BE2C (cell line): ENCODE measurements at places on chromosomes 13 and 19.

DNA sequence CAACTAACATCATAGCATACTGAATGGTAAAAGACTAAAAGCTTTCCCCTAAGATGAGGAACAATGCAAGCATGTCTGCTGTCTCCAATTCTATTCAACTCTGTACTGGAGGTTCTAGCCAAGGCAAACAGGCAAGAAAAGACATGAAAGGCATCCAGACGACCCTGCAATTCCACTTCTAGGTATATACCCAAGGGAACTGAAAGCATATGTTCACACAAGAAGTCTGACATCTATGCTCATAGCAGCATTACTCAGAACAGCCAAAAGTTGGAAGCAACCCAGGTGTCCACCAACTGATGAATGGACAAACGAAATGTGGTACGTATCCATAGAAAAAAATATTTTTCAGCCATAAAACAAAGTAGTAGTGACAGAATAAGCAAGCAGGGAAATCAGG lies 39.1 kb downstream of the PEPD start:
- DNase-seq: no peak

GRCh38 chr13:98201984-98202383 lies 24.9 kb upstream of the RNF113B start:
- peak; percentile 75 for DNase-seq

DNA sequence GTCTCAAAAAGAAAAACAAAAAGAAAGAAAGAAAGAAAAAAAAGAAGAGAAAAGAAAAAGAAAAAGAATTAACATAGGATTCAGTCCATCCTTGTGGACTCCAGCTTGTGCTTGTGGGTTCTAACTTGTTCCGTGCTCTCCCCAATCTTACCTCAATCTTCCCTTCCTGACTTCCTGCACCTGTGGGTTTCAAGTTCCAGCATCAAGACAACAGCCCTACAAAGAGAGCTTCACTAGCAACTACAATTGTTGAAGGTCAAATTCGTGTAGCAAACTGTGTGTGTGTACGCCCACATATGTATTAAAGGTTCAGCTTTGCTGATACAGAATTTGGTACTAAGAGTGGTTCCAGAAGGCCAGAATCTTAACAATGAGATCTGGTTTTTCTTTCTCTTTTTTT lies 25.3 kb downstream of the FXYD5 start:
- no peak for DNase-seq

- DNase-seq: no peak
Observed at GRCh38 chr13:70703755-70704154, 595.5 kb upstream of the KLHL1 start.

DNA sequence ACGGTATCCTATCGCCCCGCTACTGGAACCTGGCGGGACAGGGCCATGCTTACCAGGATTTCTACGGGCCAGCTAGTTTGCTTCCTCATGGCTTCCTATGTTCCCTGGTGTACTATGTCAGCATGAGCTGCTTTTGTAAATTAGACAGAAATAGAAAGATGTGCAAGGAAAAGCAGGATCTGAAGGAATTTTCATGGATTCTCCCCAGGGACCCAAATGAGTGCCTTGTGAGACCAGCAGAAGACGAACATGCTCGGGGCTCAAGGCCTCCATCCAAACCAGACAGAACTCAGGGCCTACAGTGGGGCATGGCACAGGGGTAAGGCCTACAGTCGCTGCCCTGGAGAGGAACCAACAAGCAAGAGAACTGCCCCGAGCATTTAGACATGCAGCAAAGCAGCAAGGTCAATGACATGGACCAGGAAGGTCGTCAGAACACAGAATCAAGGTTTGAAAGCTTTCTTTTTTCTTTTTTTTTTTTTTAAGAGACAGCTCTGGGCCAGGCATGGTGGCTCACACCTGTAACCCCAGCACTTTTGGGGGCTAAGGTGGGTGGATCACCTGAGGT lies 17.3 kb downstream of the EPS15L1 start:
- DNase-seq: no peak

GRCh38 chr13:100175078-100175802 lies 86.3 kb downstream of the PCCA start:
- no peak for DNase-seq

- no peak for DNase-seq
Observed at GRCh38 chr13:97979051-97979450, 25.6 kb downstream of the IPO5 start.

- no peak for DNase-seq
Observed at GRCh38 chr19:45211751-45212381, 33.3 kb downstream of the BLOC1S3 start.

DNA sequence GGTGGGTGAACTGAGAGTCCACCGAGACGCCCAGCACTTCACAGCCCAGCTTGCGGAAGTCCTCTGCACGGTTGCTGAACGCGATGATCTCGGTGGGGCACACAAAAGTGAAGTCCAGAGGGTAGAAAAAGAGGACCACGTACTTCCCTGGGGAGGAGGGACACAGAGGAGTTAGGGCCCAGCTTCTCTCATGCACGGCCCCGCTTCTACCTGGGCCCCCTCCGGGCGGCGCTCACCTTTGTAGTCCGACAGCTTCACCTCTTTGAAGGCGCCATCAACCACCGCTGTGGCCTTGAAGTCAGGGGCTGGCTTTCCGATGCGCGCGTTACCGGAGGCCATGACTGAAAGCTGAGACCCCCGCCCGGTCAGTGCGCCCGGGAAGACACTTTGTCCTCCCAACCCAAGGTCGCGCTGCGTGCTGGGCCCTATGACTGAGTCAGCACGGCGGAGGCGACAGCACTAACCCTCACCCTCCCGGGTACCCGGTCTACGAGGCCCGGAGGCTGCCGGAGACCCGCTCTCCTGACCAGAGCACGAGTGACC lies 606 bp downstream of the PRDX2 start:
- no peak for DNase-seq

DNA sequence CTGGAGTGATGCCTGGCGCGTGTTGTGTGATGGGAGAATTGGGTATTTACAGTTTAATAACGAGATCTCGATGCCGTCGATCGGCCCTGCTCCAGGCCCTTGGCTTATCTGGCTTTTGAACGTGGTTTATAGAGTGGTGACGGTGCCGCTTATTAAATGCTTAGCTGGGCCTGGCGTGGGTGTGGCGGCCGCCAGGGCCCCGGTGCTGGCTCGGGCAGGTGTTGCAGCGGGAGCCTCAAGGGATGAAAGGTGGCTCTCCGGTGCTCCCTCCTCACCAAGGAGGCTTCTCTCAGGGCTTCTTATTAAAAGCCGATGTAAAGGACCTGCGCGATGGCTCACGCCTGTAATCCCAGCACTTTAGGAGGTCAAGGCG lies 173.8 kb downstream of the KDM4B start:
- DNase-seq: no peak

GRCh38 chr19:54107876-54108490 lies 5.3 kb downstream of the NDUFA3 start:
- DNase-seq: no peak

DNA sequence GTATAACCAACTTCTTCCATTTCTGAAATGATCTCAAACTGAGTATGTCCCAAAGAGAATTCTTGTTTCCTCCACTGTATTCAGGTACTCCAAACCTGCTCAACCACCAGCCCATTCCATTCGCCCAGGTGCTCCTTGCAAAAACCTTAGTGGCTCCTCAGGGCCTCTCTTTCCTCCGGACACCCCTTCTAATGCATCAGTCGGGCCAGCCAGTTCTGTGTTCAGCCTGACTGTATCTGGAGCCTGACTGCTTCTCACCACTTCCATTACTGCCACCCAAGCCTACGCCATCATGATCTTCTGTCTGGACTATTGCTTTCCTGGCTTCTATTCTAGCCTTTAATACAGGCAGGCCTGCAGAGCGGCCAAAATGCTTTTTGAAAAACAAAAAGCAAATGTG lies 1.5 kb downstream of the PHF11 start:
- DNase-seq: no peak

DNA sequence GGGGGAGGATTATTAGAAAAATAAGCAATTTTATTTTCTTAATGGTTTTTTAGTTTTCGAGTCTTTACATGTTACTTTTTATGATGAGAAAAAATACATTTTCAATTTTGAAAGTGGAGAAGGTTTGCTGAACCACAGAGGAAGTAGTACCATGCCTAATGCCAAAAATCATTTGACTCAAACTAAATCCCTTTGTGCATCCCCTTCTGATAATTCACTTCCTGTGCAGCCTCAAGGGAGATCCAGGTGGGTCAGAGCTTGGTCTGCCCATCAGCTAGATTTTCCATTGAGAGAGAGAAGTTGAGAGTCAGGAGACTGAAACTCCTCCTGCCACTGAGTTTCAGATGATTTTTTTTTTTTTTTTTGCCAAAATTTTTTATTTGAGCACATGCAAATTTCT lies 571.7 kb downstream of the LIG4 start:
- DNase-seq: no peak

DNA sequence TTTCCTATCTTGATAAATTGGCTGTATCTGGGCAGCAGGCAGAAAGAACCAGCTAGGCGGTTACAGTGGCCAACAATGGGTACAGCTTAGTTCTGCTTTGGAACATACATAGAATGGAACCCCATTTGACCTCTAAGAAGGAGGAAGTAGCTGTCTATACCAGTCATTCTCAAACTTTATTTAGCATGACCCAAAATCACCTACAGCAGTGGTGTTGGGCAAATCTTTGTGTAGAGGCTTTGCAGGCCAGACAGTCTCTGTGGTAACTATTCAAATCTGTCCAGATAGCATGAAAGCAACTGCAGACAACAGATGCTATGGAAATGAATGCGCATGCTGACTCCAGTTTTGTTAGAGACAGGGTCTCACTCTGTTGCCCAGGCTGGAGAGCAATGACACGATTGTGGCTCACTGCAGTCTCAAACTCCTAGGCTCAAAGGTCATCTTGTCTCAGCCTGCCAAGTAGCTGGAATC lies 12.0 kb upstream of the KCNC3 start:
- DNase-seq: no peak

GRCh38 chr13:108218044-108218974 lies at the start of gene ABHD13:
ABHD13 (plus strand) TSS chr13:108218392; CDS start chr13:108229219, 10,827 bp downstream.
- peak; percentile 96 for DNase-seq

- no peak for DNase-seq
Observed at GRCh38 chr13:50268500-50268899, 253.3 kb downstream of the KCNRG start.

DNA sequence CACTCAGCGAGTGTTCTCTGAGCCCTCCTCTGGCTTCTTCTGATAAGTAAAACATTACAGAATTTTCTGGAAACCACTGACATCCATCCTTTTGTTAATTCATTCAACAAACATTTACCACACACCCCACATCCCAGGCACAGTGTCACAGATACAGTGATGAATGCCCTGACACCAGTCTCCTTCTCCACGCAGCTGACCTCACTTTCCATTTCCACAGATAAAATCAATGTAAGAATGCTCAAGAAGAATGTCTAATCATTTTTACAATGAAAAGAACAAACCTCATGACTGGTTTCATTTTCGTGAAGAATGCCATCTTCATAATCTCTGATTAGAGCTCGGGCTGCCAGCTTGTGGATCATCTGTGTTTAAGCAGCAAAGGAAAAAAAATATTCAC lies 69.2 kb downstream of the PARP4 start:
- no peak for DNase-seq

DNA sequence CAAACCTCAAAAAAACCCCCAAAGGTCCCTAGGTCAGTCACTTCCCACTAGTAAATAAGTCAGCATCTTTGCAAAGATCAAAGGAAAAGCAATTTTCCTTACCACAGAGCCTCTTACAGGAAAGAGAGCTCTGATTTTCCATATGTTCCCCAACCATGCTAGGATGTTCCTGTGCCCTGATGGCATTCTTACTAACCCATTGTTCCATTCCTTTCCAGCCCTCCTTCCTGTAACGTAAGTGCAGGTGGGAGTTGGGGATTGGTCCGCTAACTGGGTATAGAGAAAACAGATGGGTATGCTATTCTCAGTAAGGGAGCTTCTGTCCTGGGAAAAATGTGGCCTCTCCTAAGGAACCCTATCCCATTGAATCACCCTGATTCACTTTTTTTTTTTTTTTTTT lies 14.3 kb downstream of the DPRX start:
- DNase-seq: no peak

GRCh38 chr13:56752636-56753035 lies 388.1 kb upstream of the PRR20A start:
- DNase-seq: no peak

GRCh38 chr19:3034656-3035541 lies 5.8 kb upstream of the TLE2 start:
- DNase-seq: peak; percentile 34
